ENCODE measurements at places on chromosomes 16 and 17. TPM values are rescaled to one million over a fixed set of nuclear protein-coding genes. Genes with fewer than 3 reads are reported as not detected.

GRCh38 chr16:27779641-27780164 is 229.8 kb downstream of the KATNIP start:
- DNase-seq, result no peak

DNA sequence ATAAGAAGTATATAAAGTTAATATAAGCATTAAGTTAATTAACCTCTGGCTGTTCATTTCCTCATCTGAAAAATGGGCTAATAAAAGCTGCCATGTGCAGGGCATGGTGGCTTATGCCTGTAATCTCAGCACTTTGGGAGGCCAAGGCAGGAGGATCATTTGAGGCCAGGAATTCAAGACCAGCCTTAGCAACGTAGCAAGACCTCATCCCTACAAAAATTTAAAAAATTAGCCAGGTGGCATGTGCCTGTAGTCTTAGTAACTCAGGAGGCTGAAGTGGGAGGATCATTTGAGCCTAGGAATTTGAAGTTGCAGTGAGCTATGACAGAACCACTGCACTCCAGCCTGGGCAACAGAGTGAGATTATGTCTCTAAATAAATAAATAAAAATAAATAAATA is 40.6 kb upstream of the MMD start:
- DNase-seq, result no peak

- no peak for DNase-seq
Measured at GRCh38 chr17:49515196-49515770, 20.2 kb downstream of the NGFR start.

GRCh38 chr16:71439523-71439922 is 2.3 kb downstream of the TLE7 start:
- DNase-seq, result no peak

Gene ALOXE3
- total RNA-seq, result not detected

Gene NPIPA8
- total RNA-seq, result not detected
